ENCODE measurements at places on chromosomes 7 and 10.

GRCh38 chr10:44376472-44377099 is 8.3 kb downstream of the CXCL12 start:
- no peak for DNase-seq

GRCh38 chr7:105637755-105638154 is 56.5 kb upstream of the EFCAB10 start:
- no peak for DNase-seq

DNA sequence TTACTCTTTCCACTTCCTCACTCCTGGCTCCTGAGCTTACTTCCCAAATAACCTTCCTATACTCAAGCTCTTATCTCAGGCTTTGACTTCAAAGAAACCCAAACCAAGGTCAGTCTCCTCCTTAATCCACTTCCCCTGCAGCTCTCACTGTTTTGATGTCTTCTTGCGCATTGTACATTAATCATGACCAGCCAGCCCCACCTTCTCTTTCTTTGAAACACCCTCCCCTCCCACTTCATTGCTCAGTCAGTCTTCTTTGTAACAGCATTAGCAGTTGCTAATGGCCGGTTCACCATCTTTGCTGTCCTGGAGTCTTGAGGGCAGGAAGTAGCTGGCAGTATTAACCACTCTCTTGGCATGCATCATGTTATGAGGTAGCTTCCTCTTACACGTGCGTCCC is 57.9 kb upstream of the CHCHD3 start:
- DNase-seq = no peak

DNA sequence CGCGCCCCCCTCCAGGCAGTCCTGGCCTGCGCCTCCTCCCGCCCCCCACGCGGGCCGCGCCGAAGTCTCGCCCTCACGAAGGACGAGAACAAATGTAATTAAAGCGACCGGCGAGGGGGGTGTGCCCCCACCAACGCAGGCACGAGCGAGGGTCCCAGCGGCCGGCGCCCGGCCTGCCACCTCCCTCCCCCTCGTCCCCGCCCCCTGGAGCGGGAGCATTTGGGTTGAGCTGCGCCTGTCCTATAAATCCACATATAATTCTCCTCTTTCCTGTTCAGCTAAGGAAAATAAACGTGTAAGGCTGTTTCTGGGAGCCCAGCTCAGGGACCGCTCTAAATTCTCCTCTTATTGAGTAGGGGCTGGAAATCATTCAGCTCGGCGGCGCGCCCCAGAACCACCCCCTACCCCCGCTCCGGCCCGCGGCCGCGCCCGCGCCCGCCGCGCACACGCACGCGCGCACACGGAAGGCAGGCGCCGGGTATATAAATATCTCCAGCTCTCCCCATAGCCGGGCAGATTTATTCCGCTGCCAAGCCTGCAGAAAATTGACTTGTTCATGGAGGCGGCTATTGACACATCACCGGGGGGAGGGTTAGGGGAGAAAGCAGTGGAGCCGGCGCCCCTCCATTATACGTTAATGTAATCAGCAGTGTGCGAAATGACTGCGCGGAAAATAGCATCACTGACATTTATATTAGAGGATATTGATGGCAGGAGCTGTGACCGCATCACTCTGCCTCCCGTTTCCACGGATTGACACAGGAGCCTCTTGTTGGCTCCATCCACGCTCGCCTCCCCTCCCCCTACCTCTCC is 61.6 kb upstream of the BTRC start:
- DNase-seq = no peak
